Stimulated activated CD4-positive, alpha-beta T cell treated with anti-CD3 and anti-CD28 coated beads, Interleukin-1b, Interleukin-23, amount 100 ng/mL, for 48 hours (primary cell): ENCODE measurements at places on chromosomes 16 and 17.

DNA sequence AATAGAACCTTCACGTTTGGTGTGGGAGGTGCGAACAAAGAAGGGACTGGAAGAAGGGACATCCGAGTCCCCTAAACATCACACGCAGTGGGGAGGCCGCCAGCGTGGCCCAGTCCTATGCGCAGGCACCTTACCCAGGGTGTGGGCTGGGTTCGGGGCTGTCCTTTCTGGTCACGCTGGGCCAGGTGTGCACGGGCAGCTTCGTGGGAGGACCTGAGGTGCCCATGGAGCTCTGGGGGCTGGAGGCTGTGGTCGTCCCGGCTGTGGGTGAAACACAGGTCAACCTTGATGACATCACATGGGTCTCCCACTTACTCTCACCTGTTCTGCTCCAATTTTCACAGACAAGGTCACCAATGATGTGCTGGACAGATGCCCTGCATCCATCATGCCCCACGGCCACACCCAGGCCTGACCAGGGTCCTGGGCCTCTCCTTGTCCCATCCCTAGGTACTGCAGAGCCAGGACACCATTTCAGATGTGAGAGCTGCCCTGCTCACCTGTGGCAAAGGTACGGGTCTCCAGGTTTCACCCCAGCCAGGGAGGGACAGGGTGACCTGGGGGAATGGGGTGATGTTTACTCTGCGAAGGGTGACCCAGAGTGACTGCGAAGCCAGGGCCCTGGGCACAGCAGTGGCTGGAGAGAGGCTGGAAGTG lies 3.1 kb downstream of the CD300C start:
- DNase-seq = no peak

- DNase-seq = peak; percentile 32
Measured at GRCh38 chr17:30586818-30587595, 109.8 kb downstream of the GOSR1 start.

DNA sequence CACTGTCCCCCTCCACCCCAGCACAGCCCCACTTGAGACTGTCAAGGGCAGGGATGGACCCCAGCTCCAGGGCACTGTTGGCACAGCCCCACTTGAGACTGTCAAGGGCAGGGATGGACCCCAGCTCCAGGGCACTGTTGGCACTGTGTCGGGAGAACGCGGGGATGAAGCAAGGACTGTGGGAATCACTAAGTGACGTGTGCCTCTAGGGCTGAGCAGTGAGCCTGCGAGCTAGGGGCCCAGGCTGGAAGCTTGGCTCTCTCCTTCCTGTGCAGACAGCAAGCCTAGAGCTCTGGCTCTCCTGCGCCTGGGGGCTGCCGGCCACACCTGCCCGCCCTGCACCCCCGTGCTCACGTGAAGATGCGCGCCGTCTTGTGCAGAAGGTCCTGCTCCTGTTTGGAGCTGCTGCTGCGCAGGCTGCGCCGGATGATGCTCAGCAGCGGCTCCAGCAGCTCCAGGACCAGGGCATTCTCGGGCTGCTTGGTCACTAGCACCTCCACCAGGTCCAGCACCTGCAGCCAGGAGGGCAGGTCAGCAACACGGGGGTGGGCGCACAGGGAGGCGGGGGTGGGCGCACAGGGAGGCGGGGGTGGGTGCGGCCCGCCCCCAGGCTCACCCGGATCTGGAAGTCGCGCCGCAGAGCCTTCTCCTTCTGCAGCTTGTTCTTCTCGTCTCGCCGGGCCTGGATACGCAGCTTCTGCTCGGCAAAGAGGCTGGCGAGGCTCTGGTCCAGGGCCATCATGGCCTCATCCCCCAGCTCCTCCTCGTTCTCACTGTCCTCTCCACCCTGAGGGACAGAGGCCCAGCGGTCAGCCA lies 10.8 kb downstream of the MYBBP1A start:
- DNase-seq = no peak

DNA sequence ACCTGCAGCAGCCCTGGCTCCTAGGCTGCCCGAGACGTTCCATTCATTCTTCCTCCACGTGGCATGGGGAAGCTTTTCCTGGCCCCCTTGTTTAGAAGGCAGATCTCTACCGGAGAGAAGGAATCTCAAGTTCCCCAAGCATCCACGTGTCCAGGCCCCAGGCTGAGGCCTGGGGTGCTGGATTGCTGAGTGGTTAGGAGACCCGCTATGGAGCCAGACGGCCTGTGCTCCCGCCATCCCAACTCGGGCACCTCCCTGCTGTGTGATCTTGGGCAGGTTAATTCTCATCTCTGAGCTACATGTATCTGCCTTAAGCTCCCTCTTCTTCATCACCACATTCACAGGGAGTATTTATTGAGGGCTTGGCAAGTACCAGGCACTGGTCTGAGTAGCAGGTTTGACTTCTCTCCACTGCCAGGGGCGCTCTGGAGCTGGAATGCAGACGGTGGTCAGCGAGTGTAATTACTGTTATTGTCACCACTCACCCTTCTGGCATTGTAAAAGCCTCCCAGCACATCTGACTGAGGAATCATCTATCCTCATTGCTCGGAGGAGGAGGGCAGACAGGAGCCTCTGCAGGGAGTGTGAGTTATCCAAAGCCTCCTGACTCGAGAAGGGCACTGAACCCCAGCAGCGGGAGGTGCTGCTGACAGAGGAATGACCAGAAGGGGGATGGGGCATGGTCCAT lies 1.1 kb upstream of the ADGRG1 start:
- DNase-seq = no peak

DNA sequence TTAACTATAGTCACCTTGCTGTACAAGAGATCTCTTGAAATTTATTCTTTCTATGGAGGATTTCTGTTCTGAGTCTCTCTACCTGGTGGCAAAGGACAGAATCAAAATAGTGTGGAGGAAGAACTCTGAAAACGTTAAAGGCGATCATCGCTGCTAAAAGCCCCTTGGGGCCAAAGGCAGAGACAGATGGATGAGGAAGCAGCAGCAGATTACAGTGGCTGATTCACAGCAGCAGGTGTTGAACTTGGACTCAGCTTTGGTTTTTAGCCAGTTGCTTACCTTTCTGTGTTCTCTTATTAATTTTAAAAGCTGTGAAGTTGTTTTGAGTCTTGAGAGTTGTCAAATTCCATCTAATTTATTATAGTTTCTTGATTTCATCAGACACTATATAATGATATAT lies 956.1 kb upstream of the GOT2 start:
- DNase-seq = no peak

DNA sequence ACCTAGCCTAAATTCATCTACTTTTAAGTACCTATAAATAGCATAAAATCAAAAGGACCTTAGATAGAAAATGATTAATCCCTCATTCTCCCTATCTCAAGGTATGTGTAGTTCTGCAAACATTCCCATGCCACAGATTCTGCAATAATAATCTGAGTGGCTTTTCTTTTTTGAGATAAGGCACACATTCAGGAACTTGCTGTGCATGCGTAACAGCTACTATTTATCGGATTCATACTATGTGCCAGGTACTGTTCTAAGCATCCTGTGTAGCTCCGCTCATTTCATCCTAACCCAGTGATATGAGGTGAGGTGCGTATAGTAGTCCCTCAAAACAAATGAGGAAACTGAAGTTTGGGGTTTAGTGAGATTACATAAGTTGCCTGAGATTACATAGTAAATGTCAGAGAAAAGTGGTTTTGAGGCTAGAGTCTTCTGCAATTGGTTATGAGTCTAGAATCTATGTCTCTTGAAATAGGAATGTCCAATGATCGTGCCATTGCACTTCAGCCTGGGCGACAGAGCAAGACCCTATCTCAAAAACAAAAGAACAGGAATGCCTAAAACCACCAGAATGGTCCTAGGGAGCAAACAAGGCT lies 2.0 kb upstream of the ZNF263 start:
- DNase-seq = no peak

- DNase-seq = no peak
Measured at GRCh38 chr17:35293151-35293847, 50.4 kb downstream of the SLFN5 start.

GRCh38 chr17:77886387-77886728 lies 72.1 kb upstream of the TNRC6C start:
- peak; percentile 20 for DNase-seq

DNA sequence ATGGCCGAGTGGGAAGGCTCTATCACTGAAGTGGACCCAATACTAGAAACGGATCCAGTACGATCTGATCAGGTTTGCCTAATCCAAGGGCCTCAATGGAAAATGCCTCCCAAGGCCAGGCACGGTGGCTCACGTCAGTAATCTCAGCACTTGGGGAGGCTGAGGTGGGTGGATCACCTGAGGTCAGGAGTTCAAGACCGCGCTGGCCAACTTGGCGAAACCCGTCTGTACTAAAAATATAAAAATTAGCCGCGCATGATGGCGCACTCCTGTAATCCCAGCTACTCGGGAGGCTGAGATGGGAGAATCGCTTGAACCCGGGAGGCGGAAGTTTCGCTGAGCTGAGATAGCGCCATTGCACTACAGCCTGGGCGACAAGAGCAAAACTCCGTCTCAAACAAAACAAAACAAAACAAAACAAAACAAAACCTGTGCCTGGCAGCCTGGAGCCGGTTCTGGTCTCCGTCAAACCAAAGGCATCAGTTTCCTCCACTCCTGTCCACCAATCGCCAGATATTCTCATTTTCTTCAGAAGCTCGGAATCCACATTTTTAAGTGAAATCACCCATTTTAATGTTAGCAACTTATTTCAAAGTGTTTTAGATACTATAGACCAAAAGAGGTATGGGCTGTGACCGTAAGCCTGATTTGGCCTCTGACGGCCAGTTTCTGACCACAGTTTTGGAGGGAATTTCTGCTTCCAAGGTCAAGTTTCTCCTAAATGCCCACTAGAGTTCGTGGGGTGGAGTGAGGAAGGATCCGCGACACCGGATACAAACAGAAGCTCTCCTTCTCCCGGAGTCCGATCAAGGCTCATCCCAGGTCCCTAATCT lies 664 bp downstream of the NQO1 start:
- DNase-seq = no peak

DNA sequence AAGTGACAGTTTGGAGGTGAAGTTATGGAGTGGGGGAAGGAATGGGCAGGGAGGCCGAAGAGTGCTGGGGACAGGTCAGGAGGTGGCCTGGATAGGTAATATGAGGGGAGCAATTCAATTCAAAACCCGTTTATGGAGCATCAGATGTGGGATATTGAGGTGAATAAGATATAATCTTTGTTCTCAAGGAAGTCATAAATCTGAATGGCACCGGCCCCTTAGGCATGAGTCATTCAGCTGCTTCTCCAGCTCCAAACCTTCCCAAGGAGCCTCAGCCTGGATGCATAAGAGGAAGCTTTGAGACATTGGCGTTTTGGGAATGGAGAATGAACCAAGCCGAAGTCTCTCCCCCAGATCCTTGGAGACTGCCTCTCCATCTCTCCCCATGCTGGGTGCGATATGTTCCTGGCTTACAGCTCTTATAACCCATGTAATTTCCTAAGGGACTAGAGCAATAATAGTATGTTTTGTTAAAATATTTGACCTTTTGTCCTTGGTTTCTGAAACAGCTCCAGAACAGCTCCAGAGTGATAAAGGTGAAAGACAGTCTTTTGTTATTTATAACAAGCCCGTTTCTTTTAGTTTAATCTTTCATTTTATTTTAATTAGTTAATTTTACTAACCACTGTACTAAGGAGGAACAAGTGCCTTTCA lies 1.7 kb downstream of the TUBG2 start:
- no peak for DNase-seq

GRCh38 chr16:64648282-64648681 lies 473.6 kb downstream of the CDH11 start:
- DNase-seq = no peak

DNA sequence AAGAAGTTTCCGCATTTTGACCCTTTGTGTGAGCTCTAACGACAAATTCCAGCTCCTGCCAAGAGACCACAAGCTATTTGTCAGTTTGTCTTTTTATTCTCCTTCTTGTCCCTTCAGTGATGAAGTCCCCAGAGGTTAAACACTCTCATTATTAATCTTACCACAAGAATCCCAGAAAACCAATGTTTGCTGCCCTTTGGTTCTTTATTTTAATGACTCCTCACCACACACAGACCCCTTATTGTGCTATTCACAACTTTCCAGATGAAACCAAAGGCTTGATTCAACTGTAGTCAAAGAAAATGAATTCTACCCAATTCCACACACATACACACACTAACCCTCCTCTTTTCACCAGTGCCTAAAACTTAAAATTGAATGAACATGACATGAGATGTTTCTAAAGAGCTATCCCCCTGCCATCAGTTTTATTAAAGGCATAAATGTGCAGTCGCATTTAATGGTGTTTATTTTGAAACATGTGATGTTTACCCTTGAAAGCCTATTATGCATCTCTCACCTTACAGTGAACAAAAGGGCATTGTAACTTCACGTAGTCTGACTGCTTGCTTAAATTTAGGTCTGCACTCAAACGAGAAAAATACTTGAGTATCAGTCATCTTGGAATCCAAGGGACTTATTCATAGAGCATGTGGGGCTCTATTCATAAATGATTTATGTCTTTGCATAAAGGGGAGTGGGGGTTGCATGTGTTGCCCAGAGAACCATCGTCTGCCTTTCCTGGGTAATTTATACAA lies 44.1 kb downstream of the PCTP start:
- DNase-seq = no peak

GRCh38 chr17:7019367-7019766 lies 3.5 kb upstream of the BCL6B start:
- DNase-seq = no peak

GRCh38 chr16:18050777-18051176 lies 285.8 kb downstream of the NPIPA8 start:
- no peak for DNase-seq

DNA sequence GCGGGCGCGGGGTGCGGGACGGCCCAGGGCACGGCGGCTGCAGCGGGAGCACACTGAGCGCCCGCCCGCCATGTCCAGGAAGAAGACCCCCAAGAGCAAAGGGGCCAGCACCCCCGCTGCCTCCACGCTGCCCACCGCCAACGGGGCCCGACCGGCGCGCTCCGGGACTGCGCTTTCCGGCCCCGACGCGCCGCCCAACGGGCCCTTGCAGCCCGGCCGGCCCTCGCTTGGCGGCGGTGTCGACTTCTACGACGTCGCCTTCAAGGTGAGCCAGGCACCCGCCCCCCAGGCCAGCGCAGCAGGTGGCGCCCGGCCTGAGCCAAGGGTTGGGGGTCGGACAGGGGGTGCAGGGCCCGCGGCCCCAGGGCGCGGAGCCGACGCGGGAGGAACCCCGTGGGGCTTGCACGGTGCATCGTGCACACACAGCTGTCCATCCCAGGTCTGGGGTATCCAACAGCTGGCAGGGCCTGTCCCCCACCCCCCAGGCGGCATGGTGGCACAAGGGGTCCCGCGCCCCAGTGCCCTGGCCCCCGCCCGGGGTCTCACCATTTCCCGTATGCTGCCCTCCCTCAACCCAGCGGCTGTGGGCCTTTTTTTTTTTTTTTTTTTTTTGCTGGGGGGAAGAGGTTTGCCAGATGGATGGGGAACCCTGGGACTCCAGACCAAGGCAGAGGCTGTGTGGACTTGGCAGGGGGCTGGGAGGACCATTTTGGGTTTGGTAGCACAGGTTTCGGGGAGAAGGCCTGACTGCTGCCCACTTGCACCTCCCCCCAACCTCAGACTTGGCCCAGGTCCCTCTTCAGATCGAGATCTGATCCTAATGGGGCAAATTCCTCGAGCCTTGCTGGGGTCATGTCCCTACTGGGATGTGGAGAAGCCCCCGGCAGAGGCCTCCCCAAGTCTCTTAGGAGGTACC lies 547 bp downstream of the RAB26 start:
- no peak for DNase-seq

GRCh38 chr17:74525781-74526288 lies 5.4 kb downstream of the CD300LB start:
- no peak for DNase-seq

- no peak for DNase-seq
Measured at GRCh38 chr16:10296956-10297340, 88.9 kb upstream of the ATF7IP2 start.
